ENCODE measurements at places on chromosomes 6 and 20.

DNA sequence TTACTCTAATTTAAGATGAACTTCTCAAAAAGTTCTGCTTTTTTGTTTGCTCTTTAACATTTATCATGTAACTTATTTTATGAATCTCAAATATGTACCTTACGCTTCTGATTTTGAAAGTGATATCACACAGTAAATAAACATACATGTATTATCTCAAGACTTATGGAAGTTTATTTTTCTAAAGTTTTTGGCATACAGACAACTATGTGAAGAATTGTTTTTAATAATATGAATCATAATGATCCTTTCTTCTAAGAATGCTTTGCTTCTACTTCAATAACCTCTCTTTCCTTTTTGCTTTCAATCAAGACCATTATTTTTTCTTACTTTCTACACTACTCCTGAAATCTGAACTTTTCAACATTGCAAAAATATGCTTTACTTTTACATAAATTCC, 816.4 kb downstream of the EYS start:
- no peak for DNase-seq

- DNase-seq: no peak
These were observed 192.6 kb upstream of the CITED2 start for GRCh38 chr6:139567095-139567494.

DNA sequence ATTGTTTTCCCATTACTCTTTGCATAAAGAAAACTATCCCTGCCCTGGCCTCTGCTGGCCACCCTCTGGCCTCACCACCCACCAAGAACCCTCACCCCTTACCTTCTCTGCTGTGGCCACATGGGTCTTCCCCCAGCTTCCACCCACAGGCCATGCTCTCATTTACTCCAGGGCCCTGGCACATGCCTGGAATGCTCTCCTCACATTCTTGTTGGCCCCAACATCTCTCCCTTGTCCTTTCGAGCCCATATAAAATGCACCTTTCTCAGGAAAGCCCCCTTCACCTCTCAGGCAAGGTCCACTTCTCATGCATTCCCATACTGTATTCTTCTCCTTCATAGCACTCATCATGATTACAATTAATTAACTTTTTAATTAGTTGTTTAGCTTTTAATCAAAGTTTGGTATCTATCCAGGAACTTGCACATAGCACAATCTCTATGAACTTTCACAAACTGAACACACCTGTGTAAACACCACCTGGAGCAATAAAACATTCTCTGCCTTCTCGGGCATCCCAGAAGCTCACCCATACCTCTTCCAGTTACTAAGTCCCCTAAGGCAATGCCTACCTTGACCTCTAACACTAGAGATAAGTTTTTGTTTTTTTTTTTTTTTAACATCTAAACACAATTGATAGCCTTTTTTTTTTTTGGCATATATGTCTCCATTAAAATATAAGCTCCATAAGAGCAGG, 617.2 kb downstream of the PTPRT start:
- DNase-seq: no peak

DNA sequence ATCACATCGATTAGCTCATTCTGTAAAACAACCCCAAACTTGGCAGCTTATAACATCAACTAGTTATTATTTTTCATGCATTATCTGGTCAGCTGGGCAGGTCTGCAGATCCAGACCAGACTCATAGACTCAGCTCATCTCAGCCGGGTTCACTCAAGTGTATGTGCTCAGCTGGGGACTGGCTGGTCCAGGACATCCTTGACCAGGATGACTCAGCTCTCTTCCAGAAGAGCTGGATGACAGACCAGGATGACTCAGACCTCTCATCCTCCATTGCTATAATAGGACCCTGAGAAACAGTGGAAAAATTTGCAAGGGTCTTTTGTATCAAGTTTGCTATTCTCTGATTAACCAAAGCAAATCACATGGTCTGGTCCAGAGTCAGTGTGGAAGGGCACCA, 312.5 kb upstream of the PLCB4 start:
- DNase-seq: no peak

DNA sequence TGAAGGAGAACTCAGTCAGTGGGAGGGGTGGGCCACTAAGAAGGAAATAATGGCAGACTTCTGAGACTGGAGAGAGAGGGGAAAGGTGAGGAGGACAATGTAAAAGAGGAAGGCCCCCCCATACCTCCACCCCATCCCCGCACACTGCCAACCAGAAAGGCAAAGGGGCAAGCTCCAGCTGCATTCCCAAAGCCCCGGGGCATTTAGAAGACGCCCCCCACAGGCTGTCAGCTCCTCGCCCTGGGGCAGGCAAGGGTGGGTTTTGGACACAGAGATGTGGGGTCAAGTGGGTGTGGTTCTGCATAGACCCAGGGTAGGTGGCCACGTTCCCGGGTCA, 20.8 kb upstream of the SLC22A7 start:
- DNase-seq: no peak

- no peak for DNase-seq
These were observed 250.9 kb upstream of the POU3F2 start for GRCh38 chr6:98583506-98583905.

GRCh38 chr6:7150381-7151064, 42.8 kb downstream of the RREB1 start:
- peak; percentile 92 for DNase-seq

DNA sequence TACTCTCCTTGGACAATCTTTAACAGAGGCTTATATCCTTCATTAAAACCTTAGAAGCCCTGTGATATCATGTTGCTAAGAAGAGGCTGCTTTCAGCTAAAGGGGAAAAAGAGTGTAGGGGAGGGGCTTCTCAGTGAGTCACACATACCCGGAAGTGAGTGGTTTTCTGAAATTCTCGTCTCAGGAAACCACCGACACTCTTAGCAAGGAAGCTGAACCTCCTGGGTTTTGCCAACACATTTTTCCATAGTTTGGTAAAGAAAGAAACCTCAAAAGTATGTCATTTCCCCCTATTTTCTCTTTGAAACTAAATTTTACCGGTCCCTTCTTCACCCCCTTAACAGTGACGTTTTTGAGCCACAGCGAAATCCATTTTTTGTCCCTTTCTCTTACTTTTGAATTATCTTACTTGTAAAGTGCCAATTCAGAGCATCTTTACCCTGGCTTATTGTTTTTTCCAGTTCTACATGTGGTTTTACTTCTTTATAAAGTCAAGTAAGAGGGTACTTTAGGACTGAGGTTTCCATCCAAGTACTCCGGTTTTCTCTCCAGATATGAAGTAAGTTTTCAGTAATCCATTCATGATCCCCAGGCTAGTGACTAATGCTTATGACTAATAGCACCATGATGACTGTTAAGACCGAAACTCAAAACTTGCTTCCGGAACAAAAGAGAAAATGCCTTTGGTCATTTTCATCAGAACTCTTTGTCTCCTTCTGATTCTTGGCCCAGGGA, 219.3 kb downstream of the ARHGAP18 start:
- no peak for DNase-seq

DNA sequence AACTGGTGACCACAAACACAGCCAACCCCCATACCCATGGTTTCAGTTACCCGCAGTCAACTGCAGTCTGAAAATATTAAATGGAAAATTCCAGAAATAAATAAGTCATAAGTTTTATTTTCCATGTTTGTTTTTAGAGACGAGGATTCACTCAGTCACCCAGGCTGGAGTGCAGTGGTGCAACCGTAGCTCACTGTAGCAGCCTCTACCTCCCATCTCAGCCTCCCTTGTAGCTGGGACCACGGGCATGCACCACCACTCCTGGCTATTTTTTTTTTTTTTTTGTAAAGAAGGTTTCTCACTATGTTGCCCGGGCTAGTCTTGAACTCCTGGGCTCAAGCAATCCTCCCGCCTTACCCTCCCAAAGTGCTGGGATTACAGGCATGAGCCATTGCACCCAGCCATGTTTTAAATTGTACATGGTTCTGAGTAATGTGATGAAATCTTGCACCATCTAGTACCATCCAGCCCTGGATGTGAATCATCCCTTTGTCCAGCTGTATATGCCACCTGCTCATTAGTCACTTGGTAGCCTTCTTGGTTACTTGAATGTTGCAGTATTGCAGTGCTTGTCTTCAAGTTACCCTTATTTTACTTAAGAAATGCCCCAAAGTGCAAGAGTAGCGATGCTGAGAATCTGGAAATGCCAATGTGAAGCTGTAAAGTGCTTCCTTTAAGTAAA, 14.5 kb downstream of the CSNK2A1 start:
- DNase-seq: no peak

- DNase-seq: no peak
These were observed 105.4 kb downstream of the CD83 start for GRCh38 chr6:14222956-14223355.

- no peak for DNase-seq
These were observed 12.4 kb upstream of the MAPK13 start for GRCh38 chr6:36117658-36118549.

DNA sequence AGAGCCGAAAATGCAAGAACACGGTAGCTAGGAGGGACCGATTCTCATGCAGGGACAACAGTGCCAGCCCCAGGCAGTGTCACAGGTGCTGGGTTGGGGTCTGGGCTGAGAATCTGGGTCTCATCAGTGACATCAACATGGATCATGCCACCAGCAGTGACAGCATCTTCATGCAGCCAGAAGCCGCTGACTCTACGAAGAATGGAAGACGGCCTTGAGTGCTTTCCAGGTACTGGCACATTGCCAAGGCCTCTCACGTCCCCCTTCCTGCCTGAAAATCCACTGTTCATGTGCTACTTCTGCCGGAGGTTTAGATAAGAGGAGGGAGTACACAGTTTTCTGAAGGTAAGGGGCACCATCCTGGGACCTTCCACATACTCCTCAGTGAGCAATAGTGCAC, 141.1 kb upstream of the FOXQ1 start:
- DNase-seq: no peak

- DNase-seq: no peak
These were observed 5.8 kb upstream of the EEF1E1 start for GRCh38 chr6:8108031-8108660.

All from NCI-H1417 (cell line).